ENCODE measurements at places on chromosomes 6 and 20. TPM values are rescaled to one million over a fixed set of nuclear protein-coding genes. Genes with fewer than 3 reads are reported as not detected.
A peak's percentile ranks its signal among the peaks of the same experiment; 100 is the strongest.

DNA sequence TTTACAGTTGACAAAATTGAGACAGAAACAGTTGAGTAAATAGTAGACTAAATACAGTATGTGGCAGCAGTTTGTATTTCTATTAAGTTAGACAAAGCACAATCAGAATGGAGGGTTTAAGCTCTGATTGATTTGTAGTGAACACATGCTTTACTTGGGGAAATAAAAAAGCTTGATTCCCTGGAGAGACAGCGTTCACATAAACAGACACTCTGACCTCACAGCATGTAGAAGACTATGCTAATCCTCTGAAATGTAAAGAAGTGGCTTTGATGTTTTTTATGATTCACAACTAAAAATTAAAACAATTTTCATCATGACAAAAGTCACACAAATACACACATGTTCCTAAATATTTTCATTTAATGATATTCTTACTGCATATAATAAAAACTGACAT, 126.9 kb upstream of the FAM83B start:
- H3K4me3 ChIP-seq = no peak overlapping the region
- no peak for DNase-seq
- H3K27me3 ChIP-seq = no peaks in the 10 kb centered on the region

DNA sequence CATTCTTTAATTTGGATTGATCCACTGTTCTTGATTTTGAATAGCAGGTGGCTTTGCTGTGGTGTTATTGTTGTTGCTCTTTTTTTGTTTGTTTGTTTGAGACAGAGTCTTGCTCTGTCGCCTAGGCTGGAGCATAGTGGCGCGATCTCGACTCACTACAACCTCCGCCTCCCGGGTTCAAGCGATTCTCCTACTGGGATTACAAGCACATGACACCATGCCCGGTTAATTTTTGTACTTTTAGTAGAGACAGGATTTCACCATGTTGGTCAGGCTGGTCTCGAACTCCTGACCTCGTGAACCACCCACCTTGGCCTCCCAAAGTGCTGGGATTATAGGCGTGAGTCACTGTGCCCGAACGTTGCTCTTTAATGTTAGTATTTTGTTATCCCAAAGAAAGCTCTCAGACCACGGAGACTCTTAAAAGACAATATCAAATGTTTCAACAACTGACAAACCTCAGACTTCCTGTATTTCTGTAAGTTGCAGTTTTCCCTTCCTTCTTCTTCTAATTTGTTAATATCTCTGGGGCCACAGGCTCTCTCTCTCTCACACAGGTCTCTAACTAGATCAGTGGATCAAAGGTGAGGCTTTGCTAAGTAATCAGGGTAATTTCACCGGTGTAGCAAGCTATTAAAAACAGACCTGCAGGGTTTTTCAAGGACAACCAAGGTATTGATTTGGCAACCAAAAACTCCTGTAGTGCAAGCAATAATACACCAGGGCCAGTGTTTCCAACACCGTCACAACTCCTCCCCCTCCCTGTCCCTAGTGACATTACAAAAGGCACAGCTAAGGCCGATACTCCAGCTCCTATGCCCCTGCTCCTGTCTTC, 48.8 kb upstream of the ZNF217 start:
- H3K4me1 ChIP-seq = no peaks in the 10 kb centered on the region
- H3K27ac ChIP-seq = no peak overlapping the region
- no peaks in the 10 kb centered on the region for H3K27me3 ChIP-seq
- no peaks in the 10 kb centered on the region for H3K36me3 ChIP-seq
- no peak for DNase-seq
- H3K4me3 ChIP-seq = no peak overlapping the region

PERP gene
- total RNA-seq = 26.7 TPM

DNA sequence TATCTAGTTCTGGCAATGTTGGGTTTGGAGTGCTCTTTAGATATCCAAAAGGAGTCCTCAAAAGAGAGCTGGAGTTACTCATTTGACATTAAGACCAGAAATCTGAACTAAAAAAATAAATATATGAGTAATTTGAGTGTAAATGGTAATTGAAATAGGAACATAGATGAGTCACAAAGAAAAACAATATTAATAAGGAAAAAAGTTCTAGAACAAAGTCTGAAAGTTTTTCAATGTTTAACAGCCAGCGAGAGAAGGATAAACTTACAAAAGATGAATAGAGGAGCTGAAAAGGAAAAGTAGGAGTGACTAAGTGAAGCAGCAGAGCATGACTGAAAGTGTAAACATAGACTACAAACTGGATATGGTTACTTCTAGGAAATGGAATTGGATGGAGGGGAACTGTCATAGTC, 46.8 kb downstream of the EPM2A start:
- H3K27ac ChIP-seq = no peak overlapping the region
- no peaks in the 10 kb centered on the region for H3K36me3 ChIP-seq
- 0 out of 2 replicates have a peak, but pooled peaks cover 2% of the 10 kb centered on the region for H3K4me1 ChIP-seq
- DNase-seq = no peak

DNA sequence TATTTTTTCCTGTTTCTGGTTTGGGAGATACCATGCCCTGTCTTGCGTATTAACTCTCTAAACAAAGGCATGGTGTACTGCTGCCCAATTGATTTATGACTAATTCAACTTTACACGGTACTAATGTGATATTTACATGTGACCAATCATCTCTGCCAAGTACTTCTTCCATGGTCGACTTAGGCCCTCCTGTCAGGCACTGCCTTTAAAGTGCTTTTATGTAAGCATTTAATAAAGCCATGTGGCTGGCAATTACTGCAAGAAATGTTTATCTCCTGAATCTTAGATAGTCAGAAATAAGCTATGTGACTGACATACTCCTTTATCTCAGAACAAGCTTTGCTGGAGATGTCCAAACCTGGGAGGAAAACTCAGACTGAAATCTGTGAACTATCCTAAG, 323.4 kb downstream of the BTBD3 start:
- H3K4me3 ChIP-seq = no peak overlapping the region
- H3K27ac ChIP-seq = no peak overlapping the region
- no peaks in the 10 kb centered on the region for H3K4me1 ChIP-seq
- no peaks in the 10 kb centered on the region for H3K36me3 ChIP-seq
- no peaks in the 10 kb centered on the region for H3K27me3 ChIP-seq

- no peak for DNase-seq
- no peak overlapping the region for H3K27ac ChIP-seq
- H3K36me3 ChIP-seq = no peaks in the 10 kb centered on the region
- H3K4me1 ChIP-seq = no peaks in the 10 kb centered on the region
These were observed 57.3 kb downstream of the PHACTR3 start for GRCh38 chr20:59661621-59662020.

DNA sequence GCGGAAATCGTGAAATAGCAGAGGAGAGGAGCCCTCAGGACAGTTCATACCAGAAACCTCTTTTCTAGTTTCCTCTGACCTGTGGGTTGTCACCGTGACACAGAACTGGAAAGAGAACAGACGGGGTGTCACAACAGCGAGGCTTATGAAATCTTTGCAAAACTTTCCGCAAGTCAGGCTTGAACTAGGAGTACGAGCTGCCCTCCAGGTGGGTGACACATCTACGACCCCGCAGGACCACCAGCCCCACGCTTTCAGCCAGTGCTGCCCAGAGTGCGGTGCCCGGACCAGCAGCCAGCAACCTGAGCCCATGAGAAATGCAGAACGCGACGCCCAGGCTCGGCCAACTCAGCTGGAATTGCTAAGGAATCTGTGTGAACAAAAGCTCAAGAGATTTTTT, 30.8 kb downstream of the WRNIP1 start:
- no peaks in the 10 kb centered on the region for H3K4me1 ChIP-seq
- H3K36me3 ChIP-seq = no peaks in the 10 kb centered on the region
- DNase-seq = no peak
- H3K4me3 ChIP-seq = no peak overlapping the region
- H3K27me3 ChIP-seq = no peaks in the 10 kb centered on the region

DNMT3B gene
- total RNA-seq = 1,016 TPM

NKAIN4 gene
- total RNA-seq = 6.9 TPM

DNA sequence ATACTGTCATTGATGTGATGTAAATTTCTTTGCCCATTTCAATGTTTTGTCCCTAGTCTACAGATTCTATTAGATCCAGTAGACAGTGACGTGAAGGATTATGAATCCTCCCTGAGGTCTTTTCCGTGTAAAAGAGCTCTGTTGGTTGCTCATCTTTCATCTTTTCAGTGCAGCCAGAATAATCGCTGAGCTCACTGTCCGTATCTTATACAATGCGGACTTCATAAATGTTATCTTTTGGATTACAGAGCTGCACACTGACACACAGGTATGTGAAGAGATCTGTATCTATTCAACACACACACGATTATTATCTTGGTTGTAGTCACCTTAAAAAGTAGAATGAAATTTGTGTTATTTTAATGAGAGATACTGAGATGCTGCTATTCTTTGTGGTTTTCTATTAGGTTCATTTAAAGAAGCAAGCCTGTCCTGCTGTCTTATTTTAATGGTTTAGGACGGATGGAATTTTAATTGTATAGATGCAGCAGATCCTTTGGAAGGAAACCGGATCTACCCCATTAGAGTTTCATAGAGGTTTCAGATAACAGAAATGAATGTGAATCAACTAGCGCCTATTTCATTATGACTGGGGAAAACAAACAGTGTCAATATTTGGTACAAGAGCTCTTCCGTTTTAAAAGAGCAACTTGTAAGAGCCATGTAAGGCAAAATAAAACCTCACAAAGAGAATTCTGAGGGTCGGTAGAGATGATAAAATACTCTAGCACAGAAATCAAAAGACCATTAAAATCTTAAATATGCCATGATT, 79.4 kb downstream of the BMP6 start:
- no peak for DNase-seq
- H3K27ac ChIP-seq = no peak overlapping the region
- no peaks in the 10 kb centered on the region for H3K36me3 ChIP-seq
- H3K4me3 ChIP-seq = no peak overlapping the region
- no peaks in the 10 kb centered on the region for H3K27me3 ChIP-seq

CFAP206 gene
- total RNA-seq = not detected

- H3K27me3 ChIP-seq = no peaks in the 10 kb centered on the region
- DNase-seq = no peak
- no peak overlapping the region for H3K27ac ChIP-seq
- no peak overlapping the region for H3K4me3 ChIP-seq
- H3K4me1 ChIP-seq = no peaks in the 10 kb centered on the region
These were observed 36.4 kb downstream of the MYLK4 start for GRCh38 chr6:2714111-2714895.

GRCh38 chr6:82396964-82397751, 33.5 kb downstream of the TPBG start:
- H3K27ac ChIP-seq = no peak overlapping the region
- H3K4me3 ChIP-seq = no peak overlapping the region
- no peak for DNase-seq
- no peaks in the 10 kb centered on the region for H3K36me3 ChIP-seq
- H3K4me1 ChIP-seq = peaks cover 2% of the 10 kb centered on the region

DNA sequence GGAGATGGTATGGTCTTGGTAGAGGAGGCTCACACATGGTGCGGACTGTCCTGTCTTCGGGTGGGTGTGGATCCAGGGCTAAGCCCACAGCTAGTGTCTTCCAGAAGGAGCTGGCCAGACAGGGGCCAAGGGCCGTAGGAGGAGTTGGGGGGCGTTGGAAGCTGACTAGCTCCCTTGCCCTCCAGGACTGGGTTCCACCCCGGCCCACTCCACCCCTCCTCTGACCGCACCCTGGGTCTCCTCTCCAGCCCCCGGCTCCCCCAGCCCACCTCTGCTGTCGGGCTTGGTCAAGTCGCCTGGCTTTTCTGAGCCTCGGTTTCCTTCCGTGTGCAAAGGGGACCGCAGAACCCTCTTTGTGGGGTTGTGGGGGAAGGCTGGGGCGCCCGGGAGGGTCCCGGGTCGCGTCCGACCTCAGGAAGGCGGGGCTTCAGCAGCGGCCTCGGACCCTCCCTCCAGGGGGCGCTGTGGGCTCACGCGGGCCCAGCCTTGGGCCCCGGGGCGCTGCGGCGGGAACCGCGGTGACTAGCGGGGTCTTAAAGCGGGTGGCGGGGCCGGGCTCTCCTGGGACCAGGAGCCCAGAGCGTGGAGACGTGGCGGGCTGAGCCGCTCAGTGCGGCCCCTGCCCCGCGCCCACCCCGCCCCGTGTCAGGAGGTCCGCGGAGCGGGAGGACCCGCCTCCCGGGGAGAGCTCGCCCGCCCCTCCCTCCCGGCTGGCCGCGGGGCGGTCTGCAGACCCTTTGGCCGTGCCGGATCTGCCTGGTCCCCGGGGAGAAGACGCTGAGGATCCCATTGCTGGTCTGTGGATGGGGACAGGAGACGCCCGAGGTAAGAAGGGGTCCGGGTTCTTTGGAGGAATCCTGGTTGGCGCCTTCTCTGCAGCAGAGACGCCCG, 5.4 kb downstream of the NPBWR2 start:
- no peak for DNase-seq
- no peaks in the 10 kb centered on the region for H3K36me3 ChIP-seq
- H3K4me1 ChIP-seq = no peaks in the 10 kb centered on the region
- H3K27me3 ChIP-seq = peaks cover 25% of the 10 kb centered on the region
- peak overlapping the region; percentile 71 for H3K4me3 ChIP-seq

DNA sequence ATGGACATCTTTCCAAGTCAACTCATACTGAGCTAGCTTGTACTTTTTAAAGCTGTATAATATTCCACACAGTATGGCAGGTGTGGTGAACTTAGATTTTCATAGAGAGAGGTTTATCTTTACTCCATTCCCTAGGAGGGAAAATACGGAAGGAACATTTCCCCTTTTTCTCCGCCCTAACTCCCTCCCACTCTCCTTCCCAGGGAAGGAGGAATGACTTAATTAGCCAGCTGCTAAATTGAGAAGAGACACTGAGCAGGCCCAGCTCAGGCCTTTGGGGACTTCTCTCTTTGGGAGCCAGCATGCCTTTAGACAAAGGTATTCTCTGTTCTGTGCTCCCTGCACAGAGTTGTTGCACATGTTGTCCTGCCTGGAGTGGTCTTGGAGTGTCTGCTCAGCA, 46.1 kb downstream of the MBOAT1 start:
- H3K27me3 ChIP-seq = no peaks in the 10 kb centered on the region
- no peak for DNase-seq
- no peaks in the 10 kb centered on the region for H3K36me3 ChIP-seq

GRCh38 chr20:52481443-52481842, 289.9 kb upstream of the ZFP64 start:
- DNase-seq = no peak
- no peaks in the 10 kb centered on the region for H3K36me3 ChIP-seq
- no peak overlapping the region for H3K4me3 ChIP-seq
- no peaks in the 10 kb centered on the region for H3K27me3 ChIP-seq
- no peaks in the 10 kb centered on the region for H3K4me1 ChIP-seq
- no peak overlapping the region for H3K27ac ChIP-seq

DNA sequence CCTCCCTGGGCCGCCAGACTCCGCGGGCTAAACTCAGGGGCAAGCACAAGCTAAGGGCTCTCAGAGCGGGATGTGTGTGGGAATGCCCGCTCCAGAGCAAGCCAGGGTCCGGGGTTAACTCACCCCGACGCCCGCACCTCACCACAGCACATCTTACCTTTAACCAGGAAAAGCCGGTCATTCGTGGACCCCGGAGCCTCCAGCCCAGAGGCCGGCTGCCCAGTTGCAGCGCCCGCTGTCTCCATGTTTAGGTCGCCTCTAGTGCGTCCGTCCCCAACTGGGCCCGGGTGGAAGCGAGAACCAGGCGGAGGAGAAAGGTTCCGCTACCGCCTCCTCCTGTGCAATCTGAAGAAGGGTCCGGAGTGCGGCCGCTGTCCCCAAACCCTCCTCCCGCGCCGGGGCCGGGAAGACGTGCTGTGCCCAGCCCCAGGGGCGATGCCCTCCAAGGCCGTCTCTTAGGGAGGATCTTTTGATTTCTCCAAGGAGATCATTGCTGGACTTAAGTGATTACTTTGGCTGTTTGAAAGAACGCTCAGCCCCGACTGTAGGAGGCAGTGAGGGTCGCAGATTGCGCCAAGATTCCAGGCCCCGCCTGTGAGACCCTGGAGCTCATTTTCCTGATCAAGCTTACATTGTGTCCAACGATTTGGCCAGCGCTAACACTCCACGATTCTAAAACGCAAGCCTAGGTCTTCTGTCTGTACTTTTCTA, at the start of gene TMEM242:
Gene TMEM242, minus strand, starts transcription at position 265 of the 711 bp plus-strand sequence. Its CDS starts 20 bp downstream, at position 245.
- no peaks in the 10 kb centered on the region for H3K4me1 ChIP-seq
- H3K36me3 ChIP-seq = no peaks in the 10 kb centered on the region
- H3K27ac ChIP-seq = peak within 1 kb of the TSS; percentile 81
- DNase-seq = no peak
- 0 out of 2 replicates have a peak, but pooled peaks cover 2% of the 10 kb centered on the region for H3K27me3 ChIP-seq
